Fibroblast of skin of back (primary cell): ENCODE measurements at places on chromosomes 6 and 20.
A peak's percentile ranks its signal among the peaks of the same experiment; 100 is the strongest.

GRCh38 chr6:103675807-103676406 lies 1183.8 kb downstream of the HACE1 start:
- DNase-seq = peak; percentile 1

DNA sequence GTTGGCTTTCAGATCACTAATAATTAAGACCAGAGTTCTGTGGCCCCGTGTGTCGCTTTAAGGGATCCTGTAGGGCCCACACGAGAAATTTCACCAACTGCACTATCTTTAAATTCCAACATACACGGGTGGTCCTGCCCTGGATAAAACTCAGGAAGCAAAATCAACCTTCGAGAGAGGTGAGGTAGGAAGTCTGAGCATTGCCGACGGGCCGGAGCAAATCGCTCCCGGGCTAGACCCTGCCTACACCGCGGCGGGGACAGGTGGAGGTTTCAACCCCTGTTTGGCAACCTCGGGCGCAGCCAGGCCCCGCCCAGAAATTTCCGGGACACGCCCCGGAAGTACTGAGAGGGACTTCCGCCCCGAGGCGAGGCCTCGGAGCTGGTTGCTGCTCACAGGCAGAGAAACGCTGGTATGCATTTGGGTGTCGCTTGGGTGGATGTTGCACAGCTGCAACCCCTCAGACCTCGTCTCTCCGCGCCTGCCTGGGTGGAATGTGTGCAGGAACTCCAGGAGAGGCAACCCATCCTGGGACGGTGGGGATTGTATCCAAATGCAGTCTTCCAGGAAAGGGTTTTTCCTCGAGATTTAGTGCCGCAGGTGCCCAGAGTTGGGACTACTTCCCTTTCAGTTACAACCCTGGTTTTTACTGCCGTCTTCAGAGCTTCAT lies 19.9 kb downstream of the ZKSCAN8 start:
- peak; percentile 71 for DNase-seq

GRCh38 chr20:30601974-30602373 lies 655.5 kb upstream of the DEFB115 start:
- no peak for DNase-seq

GRCh38 chr20:43558412-43559146 lies at the start of gene SGK2:
Gene SGK2, plus strand, starts transcription at chr20:43559027. Its CDS starts 7,469 bp downstream, at chr20:43566496.
- no peak for DNase-seq

DNA sequence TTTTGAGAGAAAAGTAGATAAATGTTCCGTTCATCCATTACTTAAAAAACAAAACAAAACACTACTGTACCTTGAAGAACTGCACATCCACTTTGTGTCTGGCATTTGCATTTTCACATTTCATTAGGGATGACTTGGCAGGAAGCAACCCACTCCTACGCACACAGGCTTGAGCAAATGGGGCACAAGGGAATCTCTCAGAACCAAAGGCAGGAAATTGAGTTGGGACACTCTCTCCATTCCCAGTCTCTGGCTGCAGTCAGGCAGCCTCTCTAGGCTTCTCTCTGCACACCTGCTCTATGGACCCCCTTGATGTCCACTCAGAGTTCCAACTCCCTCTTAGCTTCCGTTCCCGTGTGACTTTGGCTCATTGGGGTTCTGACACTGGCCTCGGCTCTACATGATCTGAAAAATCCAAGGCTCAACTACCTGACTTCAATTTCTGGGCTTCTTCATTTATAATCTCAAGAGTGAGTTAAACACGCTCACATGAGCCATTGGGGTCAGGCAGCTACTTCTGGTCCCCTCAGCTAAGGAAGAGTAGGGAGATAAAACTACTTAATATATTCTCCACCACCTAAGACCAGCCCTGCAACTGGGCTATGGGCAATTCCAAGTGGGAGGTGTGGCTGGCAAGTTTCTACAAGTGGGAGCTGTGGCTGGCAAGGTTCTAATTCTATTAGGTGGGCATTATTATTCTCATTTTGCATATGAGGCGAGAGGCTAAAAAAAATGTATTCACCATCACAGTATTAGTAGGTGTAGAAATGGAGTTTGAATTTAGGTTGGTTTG lies 251.9 kb downstream of the SOD2 start:
- DNase-seq = no peak

DNA sequence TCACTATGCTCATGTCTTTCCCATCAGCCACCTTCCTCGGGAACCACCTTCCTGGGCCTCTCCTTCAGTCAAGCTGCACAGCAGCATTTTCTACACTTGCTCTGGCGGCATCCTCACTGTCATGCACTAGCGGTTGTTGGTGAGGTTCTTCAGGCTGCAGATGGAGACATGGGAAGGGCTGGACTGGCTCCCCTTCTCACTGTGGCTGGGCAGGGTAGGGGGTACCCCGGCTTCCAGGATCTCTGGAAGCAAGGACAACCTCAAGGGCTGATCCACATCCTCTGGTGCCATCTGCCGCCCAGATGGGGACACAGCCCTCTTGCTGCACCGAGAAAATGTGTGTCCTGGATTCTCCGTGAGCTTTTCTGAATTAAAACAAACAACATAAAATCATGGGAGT lies 180.1 kb upstream of the RNF24 start:
- DNase-seq = peak; percentile 36

- DNase-seq = no peak
These were observed 28.9 kb downstream of the CDH26 start for GRCh38 chr20:59987135-59987534.

- DNase-seq = peak; percentile 11
These were observed 43.6 kb upstream of the TMEM170B start for GRCh38 chr6:11493974-11494373.

GRCh38 chr6:91477688-91478087 lies 890.8 kb upstream of the MAP3K7 start:
- no peak for DNase-seq

- DNase-seq = no peak
These were observed 115.4 kb downstream of the FRK start for GRCh38 chr6:115945306-115945705.

DNA sequence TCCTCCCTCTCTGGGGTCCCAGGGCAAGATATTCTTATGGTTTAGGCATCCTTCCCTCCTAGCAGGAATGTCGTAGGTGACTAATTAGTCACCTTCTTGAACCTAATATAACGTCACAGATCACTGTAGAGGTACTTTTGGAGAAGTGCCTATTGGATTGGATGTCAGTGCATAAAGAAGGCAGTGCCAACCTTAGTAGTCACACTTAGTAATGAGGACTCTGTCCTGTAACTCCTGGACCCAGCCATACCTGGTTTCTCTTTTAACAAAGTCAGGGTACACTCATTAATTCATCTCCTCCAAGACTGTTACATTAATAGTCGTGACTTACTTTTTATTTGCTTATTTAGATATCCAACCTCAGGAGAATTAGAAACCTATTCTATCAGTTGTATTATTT lies 20.0 kb downstream of the VTA1 start:
- no peak for DNase-seq

DNA sequence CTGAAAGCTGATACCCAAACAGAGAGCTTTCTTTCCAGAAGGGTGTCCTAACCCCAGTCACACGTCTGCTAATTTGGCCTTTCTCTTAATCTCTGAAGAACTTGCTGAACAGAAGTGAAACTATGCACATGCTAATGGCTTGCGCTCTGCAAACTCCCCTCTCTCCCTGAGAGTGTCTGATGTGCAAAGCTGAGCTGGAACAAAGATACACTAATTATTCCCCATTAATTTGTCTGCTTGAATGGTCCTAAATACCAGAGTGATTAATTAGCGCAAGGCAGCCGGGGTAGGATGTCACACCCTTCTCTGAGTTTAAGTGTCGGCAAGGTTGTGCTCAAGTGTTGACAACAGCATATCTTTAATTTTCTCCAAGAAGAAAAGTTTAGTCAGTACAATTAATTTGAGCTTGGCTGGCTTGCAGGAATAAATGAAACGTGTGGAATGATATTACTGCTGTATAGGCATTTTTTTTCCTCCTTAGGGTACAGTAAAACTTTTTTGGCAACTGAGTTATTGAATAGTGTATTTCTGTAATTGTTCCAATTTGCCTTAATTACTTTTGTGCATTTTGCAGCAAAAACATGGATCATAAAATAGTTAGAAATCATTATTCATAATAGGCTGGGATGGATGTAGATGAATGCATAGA lies 715.9 kb upstream of the POU3F2 start:
- DNase-seq = no peak

GRCh38 chr6:121759370-121759769 lies 323.9 kb downstream of the GJA1 start:
- no peak for DNase-seq

DNA sequence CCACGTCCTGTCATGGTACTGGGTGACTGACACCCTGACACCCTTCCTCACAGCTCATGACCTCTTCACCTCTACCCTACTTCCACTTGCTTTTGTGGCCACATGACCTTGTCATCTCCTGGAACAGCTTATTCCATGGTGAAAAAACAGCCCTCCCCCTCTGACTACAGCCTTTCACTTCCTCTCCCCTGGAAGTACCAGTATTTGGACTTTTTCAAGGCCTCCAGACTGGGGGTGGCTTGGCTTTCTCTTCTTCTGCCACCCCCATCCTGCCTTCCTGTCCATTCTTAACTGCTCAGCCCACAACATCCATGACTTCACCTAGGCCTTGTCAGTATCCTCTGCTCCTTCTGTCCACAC lies 168.4 kb downstream of the CARMIL1 start:
- no peak for DNase-seq

GRCh38 chr6:163634211-163635171 lies 220.0 kb downstream of the QKI start:
- DNase-seq = no peak

DNA sequence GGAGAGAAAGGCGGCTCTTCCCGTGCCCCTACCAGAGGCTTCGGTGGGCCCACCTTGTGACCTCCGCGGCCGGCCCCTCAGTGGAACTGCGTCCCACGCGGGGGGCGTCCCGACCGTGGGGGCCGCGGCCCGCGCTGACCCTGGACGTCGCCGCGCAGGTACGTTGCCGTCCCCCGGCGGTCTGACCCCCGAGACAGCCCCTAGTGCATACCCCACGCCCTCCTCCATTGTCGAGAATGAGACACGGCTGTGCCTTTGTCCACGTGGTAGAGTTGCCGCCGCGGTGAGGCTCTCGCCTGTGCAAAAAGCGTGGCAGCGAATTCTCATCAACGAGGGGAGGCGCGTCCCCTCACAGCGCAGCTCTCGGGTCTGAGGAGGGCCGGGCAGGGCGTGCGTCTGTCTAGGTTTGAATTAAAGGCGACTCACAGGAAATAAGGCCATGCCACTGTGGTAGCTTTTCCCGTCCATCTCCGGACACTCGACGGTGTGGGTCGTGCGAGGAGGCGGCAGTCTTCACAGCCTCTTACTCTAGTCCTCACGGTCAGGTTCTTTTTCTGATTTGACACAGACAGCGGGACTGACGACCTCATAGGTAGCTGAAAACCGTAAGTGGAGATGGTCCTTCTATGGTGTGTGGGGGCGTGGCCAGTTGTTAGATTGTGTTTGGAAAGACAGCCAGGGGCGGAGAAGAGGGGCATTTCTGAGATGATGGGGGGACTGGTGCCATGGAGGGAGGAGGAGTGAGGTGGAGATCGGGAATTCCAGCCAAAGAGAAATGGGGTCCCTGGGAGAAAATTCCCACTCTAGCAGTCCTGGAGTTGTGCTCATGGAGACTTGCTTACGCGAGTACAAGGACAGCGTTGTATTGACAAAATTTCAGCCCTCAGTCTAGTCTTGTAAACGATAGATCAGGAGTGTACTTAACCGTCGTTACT lies 580 bp downstream of the NXT1 start:
- peak; percentile 49 for DNase-seq

- no peak for DNase-seq
These were observed 17.5 kb downstream of the KIF25 start for GRCh38 chr6:168015009-168015408.

GRCh38 chr20:1326031-1326930 lies 2.7 kb downstream of the SDCBP2 start:
- DNase-seq = no peak

DNA sequence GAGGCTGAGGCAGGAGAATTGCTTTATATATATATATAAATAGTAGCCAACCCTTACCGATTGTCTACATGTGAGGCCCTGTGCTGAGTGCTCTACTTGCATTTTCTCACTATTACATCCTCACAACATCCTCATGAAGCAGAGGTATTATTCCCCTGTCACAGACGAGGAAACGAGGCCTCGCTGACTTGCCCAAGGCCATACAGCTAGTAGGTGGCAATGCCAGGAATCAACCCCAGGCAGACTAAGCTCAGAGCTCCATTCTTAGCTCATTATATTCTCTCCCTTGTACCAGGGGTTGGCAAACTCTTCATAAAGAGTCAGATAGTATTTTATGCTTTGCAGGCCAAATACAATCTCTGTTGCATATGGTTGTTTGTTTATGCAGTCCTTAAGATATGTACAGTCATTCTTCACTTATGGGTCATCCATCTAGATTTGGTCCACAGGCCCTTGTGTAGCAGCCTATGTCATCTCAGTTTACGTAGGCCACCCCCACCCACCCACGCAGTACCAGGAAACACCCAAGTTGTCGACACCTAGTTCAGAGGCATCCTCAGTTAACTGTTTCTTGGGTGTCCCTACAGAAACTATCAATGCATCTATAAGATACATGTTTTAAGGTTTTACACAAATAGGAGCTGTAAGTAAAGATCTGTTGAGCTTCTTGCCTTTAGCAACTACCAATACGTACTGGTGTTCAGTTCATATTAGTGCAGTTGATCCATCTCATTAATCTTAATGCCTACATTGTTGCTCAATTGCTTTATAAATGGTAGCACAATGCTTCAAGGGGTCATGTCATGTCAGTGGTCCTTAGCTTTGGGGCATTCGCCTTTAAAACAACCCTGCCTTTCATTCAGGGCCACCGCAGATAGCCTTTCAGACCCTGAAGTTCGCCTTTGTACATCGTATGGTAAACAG lies 3.0 kb downstream of the CASS4 start:
- DNase-seq = peak; percentile 67

DNA sequence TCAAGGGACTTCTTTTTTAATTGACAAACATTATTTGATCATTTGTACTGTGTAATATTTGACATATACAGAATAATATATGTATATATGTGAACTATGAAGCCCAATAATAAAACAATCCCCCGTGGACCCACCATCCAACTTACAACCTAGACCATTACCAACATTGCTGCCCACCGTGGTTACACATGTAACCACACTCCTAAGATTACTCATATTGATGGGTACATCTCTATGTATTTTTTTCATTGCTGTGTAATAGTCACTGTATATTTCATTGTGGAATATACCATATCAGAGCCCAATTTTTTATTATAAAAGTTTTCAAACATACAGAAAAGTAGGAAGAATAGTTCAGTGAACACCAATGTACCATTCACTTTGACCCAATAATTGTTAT lies 94.3 kb downstream of the RTN4IP1 start:
- no peak for DNase-seq

DNA sequence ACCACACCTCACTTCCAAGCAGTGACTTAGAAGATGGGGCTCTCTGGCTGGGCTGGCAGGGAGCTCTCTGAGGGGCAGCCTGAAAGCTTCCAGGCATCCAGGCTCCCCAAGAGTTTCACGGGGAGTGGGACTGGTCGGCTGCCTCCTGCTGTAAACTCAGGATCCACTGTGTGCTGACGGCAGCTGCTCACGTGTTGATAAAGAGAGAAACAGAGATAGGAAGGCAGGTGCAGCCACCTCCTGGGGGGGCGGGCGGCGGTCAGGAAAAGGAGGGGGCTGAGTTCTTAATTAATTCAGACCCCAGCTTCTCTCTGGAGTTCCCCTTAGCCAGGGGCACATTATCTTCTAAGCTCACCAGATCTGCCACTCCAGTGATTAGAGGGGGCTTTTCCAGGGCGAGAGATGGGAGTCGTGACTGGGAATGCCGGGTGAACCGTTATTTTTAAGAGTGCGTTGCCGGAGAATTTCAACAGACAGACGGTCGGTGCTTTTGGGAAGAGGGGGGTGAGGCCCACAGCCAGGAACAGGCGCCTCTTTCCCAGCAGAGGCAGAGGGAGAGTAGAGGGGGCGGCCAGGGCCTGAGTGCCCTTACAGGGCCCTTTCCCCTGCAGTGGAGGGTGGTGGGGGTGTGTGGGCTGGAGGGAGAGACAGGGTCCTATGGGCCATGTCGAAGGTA lies 70.9 kb downstream of the CD40 start:
- DNase-seq = no peak
